ENCODE measurements at places on chromosomes 6 and 20. TPM values are rescaled to one million over a fixed set of nuclear protein-coding genes. Genes with fewer than 3 reads are reported as not detected.

DNA sequence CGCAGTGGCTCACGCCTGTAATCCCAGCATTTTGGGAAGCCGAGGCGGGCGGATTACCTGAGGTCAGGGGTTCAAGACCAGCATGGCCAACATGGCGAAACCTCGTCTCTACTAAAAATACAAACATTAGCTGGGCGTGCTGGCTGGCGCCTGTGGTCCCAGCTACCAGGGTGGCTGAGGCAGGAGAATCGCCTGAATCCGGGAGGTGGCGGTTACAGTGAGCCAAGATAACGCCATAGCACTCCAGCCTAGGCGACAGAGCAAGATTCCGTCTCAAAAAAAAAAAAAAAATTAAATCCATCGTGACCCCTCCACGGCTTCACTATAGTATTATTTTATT is 1.2 kb upstream of the CPNE1 start:
- no peak for DNase-seq

Gene SEL1L2
- total RNA-seq, result not detected

DNA sequence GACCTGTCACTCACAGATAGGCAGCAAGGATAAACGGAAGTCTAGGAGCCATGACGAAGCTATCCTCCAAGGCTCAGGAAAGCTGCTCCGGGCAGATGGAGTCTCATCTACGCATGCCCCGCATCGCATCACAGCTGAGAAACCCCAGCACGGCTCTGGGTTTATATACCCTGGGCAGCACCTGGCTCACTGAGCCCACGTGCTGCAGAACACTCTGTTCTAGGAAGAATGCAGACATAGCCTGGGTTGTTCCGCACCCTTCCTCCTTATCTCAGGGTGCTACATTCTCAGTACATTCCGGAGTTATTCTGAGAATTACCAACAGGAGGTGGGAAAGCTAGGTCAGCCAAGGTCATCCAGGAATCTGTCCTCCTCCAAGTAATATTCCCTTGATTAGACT is 260.4 kb downstream of the CBLN4 start:
- no peak for DNase-seq

DNA sequence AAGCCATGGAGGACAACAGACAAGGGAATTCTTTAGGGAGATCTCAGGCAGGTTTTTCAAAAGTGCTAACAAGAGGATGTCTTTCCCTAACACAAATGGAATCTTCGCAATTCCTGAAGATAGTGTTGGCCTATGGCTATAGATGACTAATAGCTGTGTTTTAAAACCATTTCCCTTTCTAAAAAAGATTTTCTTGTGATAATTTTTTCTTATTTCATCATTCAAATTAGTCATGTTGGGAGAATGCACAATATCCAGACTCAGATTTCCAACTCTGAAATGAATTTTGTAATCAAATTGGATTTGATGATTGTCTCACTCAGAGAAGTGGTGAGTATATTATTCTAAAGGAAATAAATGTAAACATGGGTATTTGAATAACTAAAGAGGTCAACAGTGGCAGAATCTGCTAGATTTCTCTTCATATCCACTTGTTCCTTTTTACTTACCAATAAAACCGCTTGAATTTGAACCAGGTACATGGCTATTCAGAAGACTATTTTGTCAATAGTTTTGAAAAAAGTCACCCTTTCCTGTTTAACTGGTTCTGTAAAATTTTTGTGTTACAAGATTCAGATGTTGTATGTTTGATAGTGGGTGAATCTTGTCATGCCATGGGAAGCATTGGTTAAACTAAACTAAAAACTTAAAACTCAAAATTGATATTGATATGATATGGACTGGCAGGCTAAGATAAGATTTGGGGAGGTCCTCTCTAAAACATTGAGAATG is 1223.7 kb upstream of the EYS start:
- DNase-seq, result no peak

Gene RBL1
- 15.9 TPM for total RNA-seq

GRCh38 chr20:52191916-52192718 is 538 bp upstream of the ZFP64 start:
- peak; percentile 60 for DNase-seq

GRCh38 chr6:106692112-106692818 is 62.9 kb downstream of the QRSL1 start:
- DNase-seq, result peak; percentile 4

Gene SERPINB1
- total RNA-seq, result 0.06 TPM

DNA sequence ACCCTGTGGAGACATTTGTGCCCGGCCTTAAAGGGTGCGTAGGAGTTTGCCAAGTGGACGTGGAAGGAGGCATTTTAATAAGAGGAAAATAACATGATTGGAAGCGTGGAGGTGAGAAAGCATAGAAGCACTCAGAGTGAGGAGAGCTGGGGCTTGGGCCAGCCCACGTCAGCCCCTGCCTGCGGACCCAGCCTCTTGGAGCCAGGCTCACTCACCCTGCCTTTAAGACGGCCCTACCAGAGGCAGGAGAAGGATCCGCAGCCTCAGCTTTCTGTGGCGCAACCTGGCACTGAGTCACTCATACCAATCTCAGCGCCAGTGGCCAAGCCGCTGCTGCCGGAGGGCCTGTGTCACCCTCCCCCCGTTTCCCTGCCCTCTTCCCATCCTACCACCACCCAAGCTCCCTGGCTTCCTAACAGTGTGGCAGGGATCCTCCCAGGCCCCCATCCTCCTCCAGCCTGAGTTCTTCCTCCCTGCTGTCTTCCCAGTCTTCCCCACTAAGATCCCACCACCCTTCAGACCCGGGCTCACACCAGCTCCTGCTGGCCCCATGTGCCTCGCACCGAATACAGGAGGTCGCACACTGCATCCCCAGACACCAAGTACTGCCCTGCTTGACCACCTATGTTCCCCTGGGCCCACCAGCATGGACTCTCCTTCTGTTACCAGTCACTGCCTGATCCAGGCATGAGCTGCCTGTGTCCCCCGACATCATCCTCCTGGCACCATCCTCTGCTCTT is 285.2 kb downstream of the UST start:
- DNase-seq, result no peak

Measured in G401 (cell line).